Astrocyte (in vitro differentiated cells and primary cell): ENCODE measurements at places on chromosomes 13 and 19.
A peak's percentile ranks its signal among the peaks of the same experiment; 100 is the strongest.

- DNase-seq: peak; percentile 31
Measured at GRCh38 chr13:107351305-107351704, 783.4 kb upstream of the ARGLU1 start.

DNA sequence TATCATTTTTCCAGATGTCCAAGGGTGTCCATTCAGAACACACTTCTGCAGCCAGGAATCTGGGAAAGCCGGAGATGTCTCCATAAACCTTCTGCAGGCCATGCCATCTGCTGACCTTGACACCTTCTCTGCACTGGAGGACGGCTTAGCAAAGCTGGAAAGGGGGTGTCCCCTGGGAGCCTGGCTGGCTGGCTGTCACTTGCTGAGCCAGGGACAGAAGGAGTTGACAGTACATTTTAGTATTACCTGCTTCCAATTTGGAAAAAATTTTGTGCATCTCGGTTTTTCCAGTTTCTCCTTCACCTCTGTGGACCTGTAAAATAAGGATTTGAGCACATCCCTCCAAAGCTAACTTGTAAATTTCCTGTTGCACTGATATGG lies 8.1 kb upstream of the CHST8 start:
- DNase-seq: no peak

GRCh38 chr19:6260912-6261650 lies 18.7 kb downstream of the MLLT1 start:
- no peak for DNase-seq

- DNase-seq: no peak
Measured at GRCh38 chr13:83929157-83929556, 46.9 kb upstream of the SLITRK1 start.

- DNase-seq: peak; percentile 89
Measured at GRCh38 chr19:1028062-1028926, 1.9 kb downstream of the CNN2 start.

DNA sequence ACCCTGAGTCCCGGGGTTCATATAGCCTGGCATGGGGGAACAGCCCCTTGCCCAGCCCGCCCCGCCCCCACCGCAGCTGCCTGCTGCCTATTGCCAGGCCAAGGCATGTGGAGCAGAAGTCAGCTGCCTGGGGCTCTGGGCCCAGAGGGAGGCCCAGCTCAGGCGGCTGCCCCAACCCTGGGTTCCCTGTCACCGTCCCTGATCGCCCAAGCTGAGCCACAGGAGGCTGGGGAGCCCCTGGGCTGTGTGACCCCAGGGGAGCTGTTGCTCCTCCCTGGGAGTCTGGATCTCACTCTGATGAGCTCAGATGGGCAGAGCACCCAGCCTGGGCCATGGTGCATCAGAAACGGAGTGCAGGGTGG lies 1.4 kb downstream of the PLIN4 start:
- DNase-seq: no peak

- no peak for DNase-seq
Measured at GRCh38 chr19:30069535-30070197, 127.6 kb downstream of the URI1 start.

DNA sequence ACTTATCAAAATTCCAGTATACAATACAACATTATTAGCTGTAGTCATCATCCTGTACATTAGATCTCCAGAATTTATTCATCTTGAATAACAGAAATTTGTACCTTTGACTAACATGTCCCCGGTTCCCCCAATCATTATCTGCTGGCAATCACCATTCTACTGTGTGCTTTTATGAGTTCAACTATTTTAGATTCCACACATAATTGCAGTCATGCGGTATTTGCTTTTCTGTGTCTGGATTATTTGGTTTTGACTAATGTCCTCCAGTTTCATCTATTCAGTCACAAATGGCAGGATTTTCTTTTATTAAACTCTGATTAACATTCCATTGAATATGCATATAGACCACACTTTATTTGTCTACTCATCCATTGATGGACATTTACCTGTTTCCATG lies 530.7 kb upstream of the SLITRK1 start:
- DNase-seq: peak; percentile 31

- no peak for DNase-seq
Measured at GRCh38 chr19:30118221-30118620, 176.2 kb downstream of the URI1 start.

GRCh38 chr13:108594153-108594552 lies 35.3 kb upstream of the MYO16 start:
- no peak for DNase-seq

DNA sequence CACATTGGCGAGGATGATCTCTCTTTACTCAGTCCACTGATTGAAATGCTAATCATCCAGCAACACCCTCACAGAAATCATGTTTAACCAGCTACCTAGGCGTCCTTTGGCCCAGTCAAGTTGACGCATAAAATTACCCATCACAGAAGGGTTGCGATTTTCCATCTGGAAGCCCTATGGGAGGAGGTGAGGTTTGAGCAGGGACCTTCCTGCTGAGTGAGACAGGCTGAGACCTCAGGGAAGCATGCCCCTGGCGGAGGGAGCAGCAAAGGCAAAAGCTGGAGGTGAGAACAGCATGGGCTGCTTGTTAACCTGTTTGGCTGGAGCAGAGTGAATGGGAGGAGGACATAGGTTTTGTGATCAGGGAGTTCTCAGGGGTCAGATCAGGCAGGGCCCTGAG lies 7.3 kb downstream of the TTC9B start:
- DNase-seq: no peak

DNA sequence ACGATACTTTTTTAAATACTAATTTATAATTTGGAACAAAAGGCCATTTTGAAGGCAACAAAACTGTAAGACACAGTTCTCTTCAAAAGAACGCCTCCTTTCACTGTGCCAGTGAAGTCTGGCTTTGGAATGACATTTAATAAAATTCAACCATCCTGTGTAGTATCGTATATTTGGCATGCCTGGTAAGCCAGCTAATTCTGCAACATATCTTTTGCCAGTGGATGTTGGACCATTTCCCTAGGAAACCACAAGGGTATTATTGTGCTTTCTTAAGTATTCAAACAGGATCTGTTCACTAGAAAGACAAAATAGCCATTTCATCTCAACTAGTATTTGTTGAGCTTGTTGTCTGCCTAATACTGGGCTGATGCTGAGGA lies 111.6 kb downstream of the RGCC start:
- DNase-seq: peak; percentile 79

DNA sequence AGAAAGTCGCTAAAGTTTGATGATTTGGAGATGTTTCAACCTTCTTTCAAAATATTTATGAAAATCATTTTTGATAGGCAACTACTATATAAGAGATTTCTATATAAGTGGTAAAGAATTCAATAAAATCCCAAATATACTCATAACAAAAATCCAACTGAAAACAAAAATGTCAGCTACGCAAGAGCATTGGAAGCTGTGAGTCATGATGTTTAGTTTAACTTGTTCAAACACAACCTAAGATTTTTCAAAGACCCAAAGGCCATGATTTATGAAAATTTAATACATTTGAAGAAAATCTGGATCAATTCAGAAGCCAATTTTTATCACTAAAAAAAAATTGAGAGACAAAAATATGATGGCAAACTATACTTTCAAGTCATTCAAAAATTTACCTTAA lies 226.6 kb downstream of the MZT1 start:
- DNase-seq: no peak

GRCh38 chr13:107860284-107860683 lies 355.1 kb downstream of the LIG4 start:
- DNase-seq: no peak

DNA sequence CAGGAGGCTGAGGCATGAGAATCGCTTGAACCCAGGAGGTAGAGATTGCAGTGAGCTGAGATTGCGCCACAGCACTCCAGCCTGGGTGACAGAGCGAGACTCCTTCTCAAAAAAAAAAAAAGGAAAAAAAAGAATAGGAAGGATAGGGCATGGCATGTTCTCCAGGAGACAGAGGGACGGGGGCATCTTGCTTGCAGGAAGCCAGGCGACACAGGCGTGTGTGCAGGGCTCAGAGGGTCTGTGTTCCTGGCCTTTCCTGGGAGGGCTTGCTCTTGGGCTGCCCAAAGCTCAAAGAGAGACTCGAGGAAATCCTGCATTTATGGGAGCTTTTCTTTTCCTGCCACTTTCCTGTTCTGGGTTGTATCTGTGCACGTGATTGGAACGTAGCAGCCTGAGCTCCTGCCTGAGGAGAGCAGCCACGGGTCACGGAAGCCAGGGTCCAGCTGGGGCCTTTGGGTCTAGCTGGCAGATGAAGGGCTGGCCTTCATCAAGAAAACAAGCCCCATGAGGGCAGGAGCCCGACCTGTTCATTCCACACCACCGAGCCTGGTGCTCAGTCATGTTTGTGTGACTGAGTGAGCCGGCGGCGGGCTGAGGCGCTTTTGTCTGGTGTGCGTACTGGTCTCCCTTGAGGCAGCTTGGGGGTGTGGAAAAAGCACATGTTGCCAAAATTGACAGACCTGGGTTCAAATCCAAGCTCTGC lies 44.5 kb downstream of the CAPN12 start:
- DNase-seq: no peak

DNA sequence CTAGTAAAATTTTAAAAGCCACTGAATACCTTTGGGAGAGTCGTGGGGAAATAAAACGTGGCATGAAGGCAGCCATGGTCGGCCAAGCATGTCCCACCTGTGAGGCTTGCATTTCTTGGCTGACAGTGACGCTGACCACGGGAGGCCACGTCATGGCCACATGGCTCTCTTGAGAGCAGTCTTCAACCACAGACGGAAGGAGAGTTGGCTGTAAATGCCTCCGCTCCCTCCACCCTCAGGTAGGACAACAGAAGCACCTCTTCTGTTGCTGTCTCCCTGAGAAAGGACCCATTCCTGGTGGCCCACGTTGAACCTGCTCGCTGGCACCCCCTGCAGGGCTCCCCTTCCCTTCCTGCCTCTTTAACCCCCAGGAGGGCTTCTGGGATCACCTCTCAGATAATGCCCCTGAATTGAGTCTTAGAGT lies 10.6 kb upstream of the LRRC25 start:
- DNase-seq: no peak

- peak; percentile 71 for DNase-seq
Measured at GRCh38 chr19:14413693-14414181, 5.4 kb downstream of the DDX39A start.

DNA sequence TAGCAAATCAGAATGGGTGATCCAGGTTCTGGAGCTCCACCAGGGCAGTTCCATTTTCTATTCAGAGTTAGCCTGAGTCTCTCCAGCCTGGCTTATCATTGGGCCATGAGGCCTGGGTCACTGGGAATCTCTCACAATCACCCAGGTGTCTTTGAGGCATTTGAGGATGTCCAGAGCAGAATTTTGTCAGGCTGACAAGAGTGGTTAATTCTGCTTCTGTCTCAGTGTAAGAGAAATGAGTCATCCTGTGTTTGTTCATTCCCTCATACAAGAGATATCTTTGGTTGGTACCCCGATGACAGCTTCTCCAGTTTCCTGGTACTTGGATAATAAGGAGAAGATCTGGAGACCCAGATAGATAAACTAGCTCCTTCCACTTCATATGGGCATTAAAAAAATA lies 10.4 kb downstream of the ZNF93 start:
- DNase-seq: peak; percentile 61
